ENCODE measurements at places on chromosomes 6 and 20.

DNA sequence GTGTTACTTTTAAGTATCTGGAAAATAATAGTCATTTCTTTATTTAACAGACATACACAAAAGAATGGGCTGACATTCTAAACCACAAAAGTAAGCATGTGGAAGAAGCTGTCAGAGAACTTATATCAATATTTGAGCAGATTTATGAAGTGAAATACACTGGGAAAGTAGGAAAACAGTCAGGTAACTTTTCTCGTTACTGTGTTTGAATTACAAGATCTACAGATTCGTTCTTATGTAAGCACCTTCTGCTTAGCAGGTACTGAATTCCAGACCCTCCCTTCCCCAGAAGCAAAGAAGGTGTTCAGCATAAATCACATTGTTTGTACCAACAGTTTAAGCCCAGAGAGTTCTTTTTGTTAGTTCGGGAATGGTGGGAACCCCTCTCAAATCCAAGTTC, 88.0 kb downstream of the DNAH8 start:
- DNase-seq = no peak

DNA sequence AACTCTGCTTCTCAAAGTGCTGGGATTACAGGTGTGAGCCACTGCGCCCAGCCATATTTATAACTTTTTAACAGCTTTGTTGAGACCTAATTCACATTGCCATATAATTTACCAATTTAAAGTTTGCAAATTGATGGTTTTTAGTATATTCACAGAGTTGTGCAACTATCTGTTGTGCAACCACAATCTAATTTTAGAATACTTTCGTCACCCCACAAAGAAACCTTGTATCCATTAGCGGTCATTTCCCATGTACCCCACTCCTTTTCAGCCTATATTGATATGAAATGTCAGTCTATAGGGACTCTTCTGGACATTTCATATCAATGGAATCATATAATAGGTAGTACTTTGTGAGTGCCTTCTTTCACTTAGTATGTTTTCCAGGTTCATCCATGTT, 55.8 kb downstream of the FOXO3 start:
- peak; percentile 77 for DNase-seq

DNA sequence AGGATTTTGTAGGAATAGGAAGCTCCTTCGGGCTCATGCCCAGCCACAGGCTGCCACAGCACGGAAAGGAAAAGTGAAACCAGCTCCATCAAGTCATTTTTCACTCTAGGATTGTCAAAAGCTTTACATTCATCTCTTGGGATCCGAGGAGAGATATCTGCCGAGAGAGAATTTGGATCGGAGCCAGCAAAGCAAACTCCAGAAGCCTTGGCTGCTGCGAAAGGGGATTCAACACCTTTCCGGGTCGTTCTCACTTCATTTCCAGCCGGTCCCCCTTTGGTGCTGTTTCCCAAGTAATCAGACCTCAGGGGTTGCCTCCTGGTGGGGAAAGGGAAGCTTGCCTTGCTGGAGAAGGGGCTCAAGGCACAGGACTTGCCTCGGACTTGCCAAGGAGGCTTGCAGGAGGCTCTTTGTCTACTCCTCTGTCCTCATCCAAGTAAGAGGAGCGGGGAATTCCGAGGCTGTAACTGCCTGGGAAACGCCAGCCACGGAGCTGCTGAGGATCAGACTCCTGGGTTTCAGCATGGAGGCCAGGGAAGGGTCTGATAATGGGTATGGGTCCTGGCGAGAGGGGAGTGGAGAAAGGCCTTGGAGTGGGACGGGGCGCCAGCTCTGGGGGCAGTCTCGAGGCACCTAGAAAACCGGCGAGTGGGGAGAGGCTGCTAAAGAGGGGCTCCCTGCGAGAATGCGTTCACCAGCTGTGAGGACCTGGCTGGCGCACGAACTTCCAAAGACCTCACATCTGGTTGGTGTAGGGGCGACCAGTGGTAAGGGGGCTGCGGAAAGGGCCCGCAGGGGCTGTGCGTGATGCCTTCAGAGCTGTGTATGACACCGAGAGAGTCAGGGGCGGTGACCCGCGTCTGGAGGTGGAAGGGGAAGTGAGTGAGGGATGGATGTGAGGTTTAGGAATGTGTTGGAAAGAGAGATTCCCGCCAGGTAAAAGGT, 702 bp downstream of the ETV7 start:
- peak; percentile 67 for DNase-seq

DNA sequence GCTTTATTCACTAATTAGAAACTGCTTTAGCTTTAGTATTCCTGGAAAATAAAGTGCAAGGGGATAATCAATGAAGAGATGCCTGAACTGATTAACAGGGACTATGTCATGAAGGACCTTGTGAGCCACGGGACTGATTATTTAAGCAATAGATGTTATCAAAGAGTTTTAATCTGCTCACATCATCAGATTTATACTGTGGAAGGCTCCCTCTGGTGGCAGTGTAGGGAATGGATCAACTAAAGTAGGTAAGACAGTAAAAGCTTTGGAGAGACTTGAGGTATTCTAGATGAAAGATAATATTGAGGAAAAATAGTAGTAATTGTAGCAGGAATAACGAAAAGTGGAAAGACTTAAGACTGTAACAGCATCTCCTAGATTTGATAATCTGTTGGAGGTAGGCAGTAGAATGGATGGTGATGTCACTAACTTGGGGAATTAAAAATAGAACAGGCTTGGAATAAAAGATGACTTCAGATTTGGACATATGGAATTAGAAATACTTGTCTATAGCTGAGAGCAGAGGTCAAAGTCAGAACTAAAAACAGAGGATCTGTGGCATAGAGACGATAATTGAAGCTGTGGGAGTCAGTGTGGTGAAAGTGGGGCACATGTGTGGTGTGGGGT, 80.3 kb upstream of the HTR1E start:
- peak; percentile 33 for DNase-seq

GRCh38 chr20:61360296-61360695, 108.2 kb downstream of the CDH4 start:
- DNase-seq = no peak

- no peak for DNase-seq
Measured at GRCh38 chr6:169225887-169226286, 27.8 kb downstream of the THBS2 start.

DNA sequence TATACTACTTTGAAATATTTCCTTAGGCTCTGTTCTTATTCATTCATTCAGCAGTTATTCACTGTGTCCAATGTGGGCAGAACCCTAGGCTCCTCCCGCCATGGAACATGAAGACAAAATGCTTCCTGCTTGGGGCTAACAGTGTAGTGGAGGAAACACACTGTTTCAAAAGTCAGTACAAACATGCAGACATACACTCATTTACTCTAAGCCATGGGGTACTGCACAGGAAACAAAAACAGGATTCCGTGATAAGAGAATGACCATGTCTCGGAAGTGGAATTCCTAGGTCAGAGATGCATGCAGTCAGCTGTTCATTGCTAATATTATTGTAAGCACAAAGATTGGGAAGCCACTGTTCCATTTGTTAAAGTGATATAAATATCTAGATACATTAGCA, 18.4 kb upstream of the FAM209A start:
- no peak for DNase-seq

- DNase-seq = peak; percentile 93
Measured at GRCh38 chr6:138593124-138593877, 94.0 kb upstream of the NHSL1 start.

- DNase-seq = no peak
Measured at GRCh38 chr6:129006724-129007514, 124.0 kb downstream of the LAMA2 start.

DNA sequence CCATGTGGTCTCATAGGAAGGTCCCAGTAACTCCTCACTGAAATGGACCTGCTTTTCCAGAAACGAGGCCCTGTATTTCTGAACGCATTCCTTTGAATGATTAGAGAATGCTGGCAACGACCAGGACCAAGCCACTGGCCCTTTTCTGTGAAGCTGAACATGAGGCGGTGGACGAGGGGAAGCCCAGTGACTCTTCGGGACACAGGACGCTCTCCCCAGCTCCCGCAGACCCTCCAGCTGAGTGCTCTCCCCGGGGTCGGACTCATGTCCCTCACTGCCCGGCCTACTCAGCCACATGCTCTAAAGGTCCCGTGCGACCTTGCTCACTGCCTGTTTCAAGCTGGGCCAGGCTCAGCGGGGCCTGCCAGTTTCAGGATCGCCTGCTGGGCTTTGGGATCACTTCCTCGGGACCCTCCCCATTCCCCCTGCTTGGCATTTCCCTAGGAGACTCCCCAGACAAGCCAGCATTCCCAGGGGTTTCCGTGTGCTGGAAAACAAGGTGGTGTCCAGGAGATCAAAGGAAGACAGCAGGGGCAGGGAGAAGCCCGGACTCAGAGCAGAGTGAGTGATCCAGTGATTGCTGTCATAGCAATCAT, 2.6 kb upstream of the CST9 start:
- DNase-seq = no peak

DNA sequence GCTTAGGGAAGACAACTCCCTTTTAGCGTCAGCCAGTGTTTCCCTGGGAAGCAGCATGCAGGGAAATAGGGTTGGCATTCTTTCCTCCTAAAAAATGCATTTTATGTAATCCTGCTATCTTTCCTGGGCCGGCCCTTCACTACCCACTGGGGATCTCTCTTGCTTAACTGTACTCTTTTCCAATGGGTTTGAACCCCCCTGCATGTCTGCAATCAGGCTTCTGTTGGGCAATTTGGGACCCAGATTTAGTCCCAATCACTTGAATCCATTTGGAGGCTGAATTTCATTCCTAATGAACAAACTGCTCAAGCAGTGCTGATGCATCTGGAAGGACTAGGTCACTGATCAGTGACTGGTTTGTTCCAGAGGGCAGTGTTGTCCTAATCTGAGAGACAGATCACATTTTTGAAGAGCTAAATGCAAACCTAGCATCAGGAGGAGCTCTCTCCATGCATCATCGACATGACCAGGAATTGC, 152.0 kb downstream of the TSHZ2 start:
- peak; percentile 6 for DNase-seq

DNA sequence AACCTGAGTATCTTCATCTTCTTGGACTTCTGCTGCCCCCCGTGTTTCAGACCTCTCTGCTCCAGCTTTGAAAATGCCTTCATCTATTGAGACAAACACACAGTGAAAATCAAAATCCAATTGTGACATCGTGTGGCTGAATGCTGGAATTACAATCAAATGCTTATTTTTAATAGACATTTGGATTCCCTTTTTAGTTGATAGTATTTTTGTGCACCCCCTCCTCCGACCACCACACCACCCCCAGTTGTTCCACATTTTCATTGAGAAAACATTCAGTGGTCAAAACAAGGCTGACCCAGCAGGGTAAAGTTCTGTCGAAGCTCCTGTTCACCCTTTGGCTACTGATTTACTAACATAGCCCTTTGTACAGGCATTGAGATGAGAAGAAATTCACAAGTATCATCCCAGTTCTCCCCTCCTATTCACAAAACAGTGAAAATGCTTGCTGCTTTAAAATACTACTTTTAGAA, 79.0 kb downstream of the NRSN1 start:
- peak; percentile 44 for DNase-seq

- peak; percentile 42 for DNase-seq
Measured at GRCh38 chr20:48823960-48824498, 3.8 kb downstream of the PREX1 start.

DNA sequence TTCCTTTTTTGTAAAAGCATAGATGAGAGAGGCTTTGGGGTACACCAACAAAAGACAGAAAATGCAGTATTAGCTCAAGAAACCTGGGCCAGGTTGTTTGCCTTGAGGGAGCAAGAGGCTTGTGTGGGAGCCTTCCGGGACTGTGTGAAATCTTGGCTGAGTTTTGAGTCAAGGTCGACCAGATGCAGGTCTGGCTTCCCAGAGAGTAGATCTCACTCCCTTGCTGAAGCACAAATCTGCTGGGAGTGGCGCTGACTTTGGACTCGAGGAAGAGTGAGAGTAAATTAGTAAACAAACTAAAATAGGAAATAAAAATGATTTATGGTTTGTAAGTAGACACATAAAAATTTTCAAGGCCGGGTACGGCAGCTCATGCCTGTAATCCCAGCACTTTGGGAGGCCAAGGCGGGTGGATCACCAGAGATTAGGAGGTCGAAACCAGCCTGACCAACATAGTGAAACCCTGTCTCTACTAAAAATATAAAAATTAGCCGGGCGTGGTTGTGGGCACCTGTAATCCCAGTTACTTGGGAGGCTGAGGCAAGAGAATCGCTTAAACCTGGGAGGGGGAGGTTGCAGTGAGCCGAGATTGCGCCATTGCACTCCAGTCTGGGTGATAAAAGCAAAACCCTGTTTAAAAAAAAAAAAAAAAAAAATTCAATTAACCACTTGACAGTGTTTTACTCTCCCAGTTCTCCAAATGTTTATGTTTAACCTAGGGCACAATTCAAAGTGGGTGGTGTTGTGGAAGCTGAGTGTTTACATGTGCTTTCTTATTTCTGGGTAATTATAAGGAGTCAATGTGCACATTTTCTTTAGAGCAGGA, 27.7 kb upstream of the EDN1 start:
- DNase-seq = peak; percentile 82

- no peak for DNase-seq
Measured at GRCh38 chr6:167726043-167726621, 100.6 kb upstream of the AFDN start.

DNA sequence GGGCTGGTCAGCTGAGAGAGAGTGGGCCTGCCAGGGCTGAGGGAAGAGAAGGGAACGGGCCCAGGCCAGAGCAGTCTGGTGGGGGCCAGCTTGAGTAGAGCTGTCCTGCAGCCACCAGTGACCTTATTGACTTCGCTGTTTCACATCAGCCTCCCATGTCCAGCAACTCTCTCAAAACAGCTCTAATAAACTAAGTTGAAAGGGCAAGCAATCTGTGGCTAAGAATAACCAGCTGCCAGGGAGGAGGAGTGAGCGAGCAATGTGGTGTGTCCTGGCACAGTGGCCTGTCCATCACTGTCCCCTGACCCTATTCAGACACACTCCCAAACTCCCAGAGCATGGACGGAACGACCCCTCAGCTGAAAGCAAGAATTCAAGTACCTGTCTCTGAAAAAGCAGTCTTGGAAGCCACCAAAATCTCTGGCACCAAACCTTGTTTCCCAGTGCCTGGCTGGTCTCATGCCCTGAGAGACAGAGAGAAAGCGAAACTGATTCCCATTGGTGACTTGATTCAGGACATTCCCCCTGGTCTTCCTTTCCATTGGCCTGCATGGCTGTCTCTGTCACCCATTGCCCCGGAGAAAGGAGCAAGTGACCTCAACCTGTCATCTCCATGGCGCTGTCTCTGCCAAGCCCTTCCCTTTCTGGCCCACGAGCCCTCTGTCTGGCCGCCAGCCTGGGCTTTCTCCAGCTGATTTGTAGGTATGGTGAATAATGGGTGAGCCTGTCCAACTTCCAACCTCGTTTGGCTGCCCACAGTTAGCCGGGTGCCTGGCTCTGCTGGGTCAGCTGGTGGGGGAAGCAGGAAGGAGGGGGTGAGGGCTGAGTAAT, at the start of gene DDO:
TSS of gene DDO (minus strand) at position 490 of the 831 bp plus-strand sequence. CDS start 2,113 bp downstream, outside the sequence.
- peak; percentile 52 for DNase-seq

DNA sequence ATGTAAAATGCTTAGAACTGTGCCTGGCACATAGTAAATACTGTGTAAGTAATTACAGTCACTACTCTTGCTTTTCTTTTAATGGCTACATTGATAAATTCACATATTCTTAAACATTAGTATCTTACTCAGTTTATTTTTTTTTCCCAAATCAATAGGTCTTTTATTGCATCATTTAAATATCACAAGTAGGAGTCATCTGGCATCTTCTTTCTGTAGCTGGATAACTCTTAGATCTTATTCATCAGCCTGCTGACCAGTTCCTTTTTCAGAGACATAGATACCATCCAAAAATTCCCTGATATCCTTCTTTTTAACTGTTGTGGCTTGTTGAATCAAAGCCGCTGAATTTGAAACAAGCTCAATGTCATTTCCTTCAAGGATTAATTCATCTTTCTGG, 20.0 kb upstream of the PHF3 start:
- DNase-seq = no peak

GRCh38 chr6:107849325-107849724, 25.2 kb upstream of the SCML4 start:
- DNase-seq = no peak

- no peak for DNase-seq
Measured at GRCh38 chr6:7911345-7911725, 747 bp upstream of the TXNDC5 start.
